SK-N-SH treated with all-trans-retinoic acid at 6 μM for 48 hours (cell line): ENCODE measurements at places on chromosomes 5 and 9.

- peak; percentile 91 for ATAC-seq
Measured at GRCh38 chr9:105414947-105415661, 32.7 kb upstream of the FSD1L start.

DNA sequence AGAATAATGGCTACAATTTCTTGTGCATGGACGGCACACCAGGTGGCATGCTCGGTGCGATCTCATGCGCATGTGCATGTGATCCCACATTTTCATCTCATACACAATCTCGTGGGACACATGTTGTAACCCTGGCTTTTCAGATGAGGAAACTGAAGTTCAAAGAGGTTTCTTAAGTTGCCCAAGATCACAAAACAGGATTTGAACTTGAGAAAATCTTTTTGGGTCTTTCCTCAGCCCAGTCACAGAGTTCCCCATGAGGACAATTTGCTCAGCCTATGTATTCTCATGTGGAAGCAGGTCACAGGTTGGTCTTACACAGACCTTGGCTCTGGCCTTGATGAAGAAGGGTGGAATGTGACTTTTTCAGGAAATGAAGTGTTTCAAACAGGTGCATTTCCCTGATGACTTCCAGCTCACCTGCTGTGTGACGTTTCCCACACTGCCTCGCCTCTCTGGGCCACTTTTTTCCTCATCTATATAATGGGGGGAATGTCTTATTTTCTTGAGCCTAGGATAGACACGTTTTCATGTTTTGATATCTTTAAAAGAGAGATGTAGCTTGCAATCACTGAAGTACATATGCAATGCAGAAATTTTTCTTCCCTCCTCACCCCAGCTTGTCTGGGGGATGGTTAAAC is 7.1 kb upstream of the ORM1 start:
- no peak for ATAC-seq

DNA sequence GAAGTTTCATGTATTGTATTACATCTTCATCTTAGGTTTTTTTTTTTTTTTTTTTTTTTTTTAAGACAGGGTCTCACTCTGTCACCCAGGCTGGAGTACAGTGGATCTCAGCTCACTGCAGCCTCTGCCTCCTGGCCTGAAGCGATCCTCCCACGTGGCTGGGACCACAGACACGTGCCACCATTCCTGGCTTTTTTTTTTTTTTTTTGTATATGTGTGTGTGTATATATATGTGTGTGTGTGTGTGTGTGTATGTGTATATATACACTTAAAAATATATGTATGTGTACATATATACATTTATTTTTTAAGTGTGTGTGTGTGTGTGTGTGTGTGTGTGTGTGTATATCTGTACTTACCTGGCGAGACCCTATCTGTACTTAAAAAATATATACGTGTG is 6.6 kb downstream of the DMXL1 start:
- no peak for ATAC-seq

DNA sequence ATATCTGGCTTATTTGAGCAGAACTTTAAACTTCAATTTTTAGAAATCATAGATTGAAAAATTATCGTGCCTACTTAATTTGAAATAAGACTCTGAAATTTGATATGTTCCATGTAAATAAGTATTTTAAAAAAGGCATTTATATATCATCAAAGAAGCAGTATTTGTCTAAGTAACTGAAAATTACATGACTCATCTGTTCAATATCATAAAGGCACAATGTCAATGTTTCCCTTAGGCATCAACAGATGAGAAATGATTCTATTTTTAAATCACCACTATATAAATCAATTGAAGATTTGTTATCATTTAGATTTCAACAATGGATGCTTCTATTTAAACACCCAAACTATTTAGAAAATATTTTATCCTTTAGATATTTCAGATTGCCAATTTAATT is 142.9 kb upstream of the POU5F2 start:
- no peak for ATAC-seq

- no peak for ATAC-seq
Measured at GRCh38 chr5:1110307-1111240, 1.3 kb downstream of the SLC12A7 start.

DNA sequence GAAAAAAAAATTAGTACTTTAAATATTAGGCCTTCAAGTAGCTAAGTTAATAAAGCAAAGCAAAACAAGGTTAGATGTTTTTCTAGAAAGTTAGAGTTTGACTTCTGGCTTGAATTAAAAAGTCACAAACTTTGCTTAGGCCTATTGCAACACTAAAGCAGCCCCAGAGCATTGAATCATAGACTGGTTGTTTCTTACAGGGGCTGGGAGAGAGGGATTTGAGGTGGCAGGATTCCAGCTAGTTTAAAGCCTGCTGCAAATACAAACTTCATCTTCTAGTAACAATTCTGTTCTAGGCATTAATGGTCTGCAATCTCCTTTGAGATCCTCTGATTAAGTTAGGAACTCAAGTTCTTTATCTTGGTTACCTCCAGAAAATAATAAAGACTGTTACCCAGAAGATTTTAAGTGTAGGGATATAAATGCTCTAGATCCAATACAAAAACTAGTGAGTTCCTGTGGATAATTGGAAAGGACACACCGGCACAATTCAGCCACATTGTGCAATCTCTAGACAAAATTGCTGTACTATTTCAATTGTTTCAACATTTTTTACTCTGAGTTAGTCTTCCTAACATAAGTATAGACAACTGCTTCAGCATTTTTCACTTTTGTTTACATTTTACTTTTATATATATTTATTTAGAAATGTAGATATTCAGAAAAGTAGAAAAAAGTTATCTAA is 12.6 kb downstream of the OR13C5 start:
- no peak for ATAC-seq

- no peak for ATAC-seq
Measured at GRCh38 chr5:80738466-80738865, 83.7 kb upstream of the DHFR start.

DNA sequence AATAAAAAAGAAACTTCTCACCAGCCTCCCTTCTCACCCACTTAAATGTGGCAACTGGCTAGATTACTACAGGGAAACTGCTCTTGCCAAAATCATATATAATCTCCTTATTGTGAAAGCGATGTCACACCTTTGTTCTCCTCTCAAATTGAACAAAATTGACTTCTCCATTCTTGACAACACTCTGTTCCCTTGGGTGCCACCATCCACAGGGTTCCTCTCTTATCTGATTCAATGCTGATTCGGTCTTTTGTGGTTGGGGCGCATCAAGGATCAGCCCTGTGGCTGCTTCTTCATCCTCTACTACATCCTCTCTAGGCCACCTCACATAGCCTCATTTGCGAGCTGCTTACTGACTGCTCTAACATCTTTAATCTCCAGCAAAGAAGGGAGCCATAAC is 86.1 kb downstream of the EDIL3 start:
- ATAC-seq: no peak

GRCh38 chr5:13664377-13664776 is 280.1 kb downstream of the DNAH5 start:
- no peak; the same call in 2 of the 3 replicates for ATAC-seq

GRCh38 chr5:178509491-178510057 is 80.6 kb downstream of the COL23A1 start:
- ATAC-seq: no peak

DNA sequence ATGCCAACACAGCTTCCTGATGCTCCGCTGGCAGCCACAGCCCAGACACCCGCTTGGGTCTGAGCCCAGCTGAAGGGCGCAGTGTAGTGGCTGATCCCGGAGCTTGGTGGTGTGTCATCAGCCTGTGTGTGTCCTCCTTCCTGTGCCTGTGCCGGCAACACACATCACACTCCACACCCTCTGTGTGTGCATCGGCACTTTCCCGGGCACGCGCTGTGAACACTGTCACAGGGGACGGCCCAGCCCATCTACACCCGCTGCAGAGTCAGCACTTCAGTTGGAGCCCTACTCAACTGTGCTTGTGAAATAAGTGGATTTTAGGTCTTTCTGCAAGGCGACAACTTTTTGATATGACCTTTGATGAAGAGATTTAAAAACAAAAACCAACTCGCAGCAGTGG is 189.4 kb downstream of the IRX2 start:
- no peak for ATAC-seq

- ATAC-seq: peak; percentile 99
Measured at GRCh38 chr9:88578121-88579049, 43.4 kb downstream of the NXNL2 start.

GRCh38 chr9:12813960-12814876 is 39.4 kb downstream of the LURAP1L start:
- peak; percentile 98 for ATAC-seq

- ATAC-seq: peak; percentile 24
Measured at GRCh38 chr5:154312576-154312975, 122.0 kb downstream of the GALNT10 start.

- ATAC-seq: no peak
Measured at GRCh38 chr5:102375272-102375671, 79.2 kb upstream of the SLCO4C1 start.

DNA sequence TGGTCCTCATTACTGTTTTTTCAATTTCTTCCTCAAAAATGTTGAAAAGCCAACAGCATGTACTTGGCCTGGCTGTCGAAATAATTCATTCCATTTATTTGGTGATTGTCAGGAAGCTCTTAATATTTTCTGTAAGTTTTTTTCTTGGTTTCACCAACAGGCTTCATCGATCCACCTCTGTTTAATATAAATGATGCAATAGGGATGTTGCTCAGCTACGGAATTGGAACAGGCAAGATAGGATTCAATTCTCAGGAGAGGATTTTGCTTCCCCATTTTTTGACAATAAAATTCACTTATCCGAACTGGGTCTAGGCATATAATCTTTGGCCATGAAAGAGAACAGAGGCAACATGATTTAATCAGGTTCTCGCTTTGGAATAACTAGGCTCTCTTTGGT is 30.8 kb downstream of the C5 start:
- no peak for ATAC-seq

GRCh38 chr5:78827725-78828124 is 157.4 kb downstream of the ARSB start:
- ATAC-seq: no peak

- ATAC-seq: no peak
Measured at GRCh38 chr9:1473956-1474634, 423.9 kb downstream of the DMRT2 start.

GRCh38 chr9:86193088-86193487 is 66.4 kb downstream of the C9orf153 start:
- no peak for ATAC-seq

GRCh38 chr9:10843151-10843550 is 230.3 kb upstream of the PTPRD start:
- ATAC-seq: no peak

DNA sequence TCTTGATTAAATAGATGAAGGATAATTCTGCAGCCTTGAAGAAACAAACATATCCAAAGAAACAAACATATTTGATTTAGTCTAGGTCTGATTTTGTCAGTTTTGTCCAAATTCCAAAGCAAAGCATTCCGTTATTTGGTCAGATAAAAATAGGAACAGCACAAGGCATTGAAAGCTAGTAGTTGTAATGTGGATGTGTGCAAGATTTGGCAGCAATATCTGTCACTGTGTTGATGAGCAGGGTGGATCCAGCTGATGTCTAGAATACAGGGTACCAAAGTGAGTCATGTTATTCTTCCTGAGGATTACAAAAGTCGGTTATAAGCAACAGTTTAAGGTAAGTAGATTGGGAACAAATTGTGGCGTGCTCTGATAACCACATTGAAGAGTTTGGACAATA is 69.3 kb upstream of the PLPPR1 start:
- no peak for ATAC-seq
